ACHN (cell line): ENCODE measurements at places on chromosomes 3 and 15.

DNA sequence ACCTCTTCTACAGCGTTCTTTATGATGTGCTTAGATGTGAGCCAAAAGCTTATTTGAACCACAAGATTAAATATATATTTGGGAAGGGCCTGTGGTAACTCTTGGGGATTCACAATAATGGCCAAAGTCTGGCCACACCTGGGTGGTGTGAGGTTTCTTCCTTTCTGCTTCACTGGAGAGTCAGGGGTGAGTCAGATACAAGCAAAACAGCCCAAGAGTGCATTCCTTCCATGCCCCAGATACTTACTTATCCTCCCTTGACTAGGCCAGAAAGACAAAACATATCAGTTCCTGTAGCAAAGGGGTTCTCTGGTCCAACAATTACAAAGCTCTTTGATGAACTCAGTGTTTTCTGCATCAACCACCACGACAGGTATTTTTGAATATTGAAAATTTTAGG, 941 bp downstream of the ZBED2 start:
- peak; percentile 89 for DNase-seq

GRCh38 chr3:4525560-4526223, 32.5 kb downstream of the ITPR1 start:
- DNase-seq = no peak

DNA sequence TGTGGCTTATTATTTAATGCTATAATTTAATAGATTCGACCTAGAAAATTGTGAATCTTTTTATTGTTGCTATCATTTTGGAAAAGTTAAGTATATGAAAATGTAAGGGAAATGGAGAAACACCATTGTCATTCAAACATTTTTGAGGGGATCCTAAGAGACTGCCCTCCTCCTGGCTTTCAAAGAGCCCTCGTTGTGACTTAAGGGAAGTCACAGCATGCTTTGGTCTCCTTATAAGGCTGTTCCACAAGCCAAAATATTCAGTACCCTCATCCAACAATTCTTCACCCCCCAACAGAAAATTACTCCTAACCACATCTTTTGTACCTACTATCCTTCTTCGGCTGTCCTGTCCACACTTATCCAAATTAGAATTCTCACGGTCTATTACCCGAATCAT, 140.2 kb downstream of the GBE1 start:
- no peak for DNase-seq

DNA sequence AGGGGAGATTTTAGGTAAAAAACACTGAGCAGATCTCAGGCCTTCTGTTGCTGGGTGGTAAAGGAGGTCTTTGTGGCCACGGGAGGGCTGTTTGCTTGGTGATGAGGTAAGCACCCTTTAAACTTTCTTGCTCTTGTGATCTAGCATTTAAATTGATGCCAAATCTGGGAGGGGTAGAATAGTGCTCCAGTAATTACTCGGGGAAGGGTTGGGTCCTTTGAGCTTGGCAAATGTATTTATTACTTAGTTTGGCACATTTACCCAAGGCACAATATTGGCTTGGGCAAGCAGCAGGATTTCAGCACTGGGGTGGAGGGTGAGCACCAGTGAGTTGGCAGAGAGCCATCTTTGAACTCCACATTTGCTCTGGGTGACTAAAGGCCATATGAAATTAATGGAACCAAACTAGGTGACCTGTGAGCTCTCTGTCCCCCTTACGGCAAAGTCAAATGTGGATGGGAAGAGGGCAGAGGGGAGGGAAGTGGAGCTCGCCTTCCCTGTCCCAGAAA, 185.9 kb upstream of the ONECUT1 start:
- no peak for DNase-seq

DNA sequence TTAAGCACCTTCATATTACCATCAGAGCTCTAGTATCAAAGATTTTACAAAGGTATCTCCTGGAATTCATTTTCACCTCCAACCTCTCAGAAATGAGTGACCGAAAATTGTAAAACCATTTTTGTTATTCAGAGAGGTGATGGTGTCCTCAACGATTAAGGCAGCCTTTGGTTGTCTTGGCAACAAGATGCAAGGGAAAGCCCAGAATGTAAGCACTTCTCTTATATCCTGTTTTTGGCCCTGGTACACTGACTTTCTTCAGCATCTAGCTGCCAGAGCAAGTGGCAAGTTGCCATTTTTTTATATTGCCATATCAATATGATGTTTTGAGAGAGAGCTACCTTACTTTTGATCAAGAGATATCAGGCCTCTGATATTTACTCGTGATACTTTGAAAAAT, 384.9 kb upstream of the NECTIN3 start:
- DNase-seq = no peak

DNA sequence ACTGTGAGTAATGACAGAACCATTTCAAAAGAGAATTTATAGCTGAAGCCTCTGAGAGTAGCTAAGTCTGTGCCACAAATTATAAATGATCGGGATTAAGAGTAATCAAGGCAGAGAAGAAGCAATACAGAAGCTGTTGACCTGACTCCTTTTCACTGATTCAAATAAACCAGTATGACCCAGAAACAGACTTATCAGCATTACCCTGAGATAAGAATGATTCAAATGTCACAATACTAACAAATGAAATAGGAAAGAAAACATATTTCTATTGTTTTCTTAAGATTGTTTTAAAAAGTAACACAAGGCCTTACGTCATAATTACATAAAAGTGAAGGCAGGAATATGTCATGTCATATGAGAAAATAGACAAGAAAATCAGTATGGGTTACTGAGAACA, 1534.6 kb downstream of the SI start:
- no peak for DNase-seq

GRCh38 chr15:83166218-83166617, 41.4 kb downstream of the HDGFL3 start:
- DNase-seq = no peak

GRCh38 chr3:69791919-69792399, 52.7 kb downstream of the MITF start:
- peak; percentile 48 for DNase-seq

DNA sequence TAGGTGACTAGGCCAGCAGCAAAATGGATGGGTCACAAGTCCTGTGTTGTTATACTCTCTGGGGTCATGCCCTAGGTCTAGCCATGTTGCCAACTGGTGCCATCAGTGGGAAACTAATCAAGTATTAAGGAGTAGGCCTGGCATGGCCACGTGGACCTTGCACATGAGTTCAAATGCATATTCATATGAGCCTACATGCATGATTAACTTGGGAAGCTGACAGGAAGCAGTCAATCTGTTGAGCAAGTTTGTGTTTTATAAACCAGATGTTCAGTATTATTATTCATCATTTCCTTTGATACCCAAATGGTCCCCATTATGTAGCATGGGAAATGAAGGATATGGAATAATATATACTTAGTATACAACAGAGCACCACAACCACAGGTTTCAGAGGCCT, 95.0 kb downstream of the LRTM1 start:
- no peak for DNase-seq

DNA sequence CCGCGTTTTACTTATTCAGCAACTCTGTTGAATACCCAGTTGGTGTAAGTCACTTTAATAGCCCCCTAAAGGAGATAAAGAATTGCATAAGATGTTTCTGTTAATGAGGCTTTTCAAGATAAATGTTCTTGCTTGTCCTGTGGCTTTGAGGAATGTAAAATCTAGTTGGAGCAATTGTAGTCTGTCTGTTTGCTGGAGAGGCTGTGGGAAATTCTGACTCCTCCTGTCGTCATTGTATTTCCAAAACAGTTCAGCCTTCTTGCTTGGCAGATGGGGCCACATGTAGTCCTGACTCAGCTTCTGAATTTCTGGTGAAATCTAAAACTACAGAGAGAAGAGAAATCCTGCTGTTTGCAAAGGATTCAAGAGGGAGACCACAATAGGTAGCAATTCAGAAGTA, 114.4 kb downstream of the RYR3 start:
- no peak for DNase-seq

- peak; percentile 22 for DNase-seq
Observed at GRCh38 chr3:16932877-16933276, 48.1 kb downstream of the PLCL2 start.

DNA sequence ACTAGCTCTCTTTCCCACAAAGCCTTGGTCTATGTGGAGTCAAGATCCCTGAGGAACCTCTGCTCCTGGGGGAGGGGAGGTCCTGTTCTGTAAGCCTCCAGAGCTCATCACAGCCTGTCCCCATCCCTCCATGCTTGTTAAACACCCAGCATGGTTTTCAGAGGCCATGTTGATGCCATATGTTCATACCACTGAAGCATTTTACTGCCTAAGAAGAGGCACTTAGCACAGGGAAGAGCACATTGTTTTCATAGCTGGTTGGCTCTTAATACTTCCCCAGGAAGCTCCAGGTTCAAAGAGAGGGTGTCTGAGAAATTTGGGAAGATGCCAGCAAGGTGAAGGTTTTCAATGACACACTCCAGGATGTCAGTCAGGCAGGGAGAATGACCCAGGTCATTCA, 25.6 kb downstream of the CPNE4 start:
- no peak for DNase-seq

GRCh38 chr3:38210141-38210757, 44.9 kb downstream of the OXSR1 start:
- DNase-seq = no peak

- no peak for DNase-seq
Observed at GRCh38 chr15:92304223-92304975, 89.3 kb upstream of the ST8SIA2 start.
